Stimulated activated CD4-positive, alpha-beta T cell treated with anti-CD3 and anti-CD28 coated beads, TNF-alpha, amount 100 ng/mL, for 4 hours (primary cell): ENCODE measurements at places on chromosomes 6 and 20.

- no peak for DNase-seq
Observed at GRCh38 chr20:44600758-44601201, 18.4 kb downstream of the PKIG start.

- no peak for DNase-seq
Observed at GRCh38 chr6:161104966-161105365, 113.4 kb downstream of the MAP3K4 start.

DNA sequence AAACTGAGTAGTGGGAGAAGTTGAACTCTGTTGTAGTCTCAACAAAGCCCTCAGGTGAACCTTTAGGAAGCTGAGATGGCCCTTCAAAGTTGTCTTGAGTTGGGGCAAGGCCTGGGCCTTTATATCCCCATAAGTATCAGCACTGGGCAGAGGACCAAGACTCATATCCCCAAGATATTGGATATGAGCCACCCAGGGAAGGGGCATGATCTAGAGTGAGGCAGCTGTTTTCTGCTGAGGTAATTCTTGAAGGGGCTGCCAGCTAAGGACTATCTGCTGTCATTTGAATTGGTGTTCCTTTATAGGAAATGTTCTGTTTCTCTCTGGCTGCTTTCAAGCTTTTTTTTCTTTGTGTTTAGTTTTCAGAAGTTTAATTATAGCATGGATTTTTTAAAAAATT lies 140.7 kb upstream of the FLRT3 start:
- no peak for DNase-seq

GRCh38 chr20:15475483-15475882 lies 1097.8 kb downstream of the KIF16B start:
- no peak for DNase-seq

- no peak for DNase-seq
Observed at GRCh38 chr6:161186173-161186769, 87.6 kb downstream of the AGPAT4 start.

DNA sequence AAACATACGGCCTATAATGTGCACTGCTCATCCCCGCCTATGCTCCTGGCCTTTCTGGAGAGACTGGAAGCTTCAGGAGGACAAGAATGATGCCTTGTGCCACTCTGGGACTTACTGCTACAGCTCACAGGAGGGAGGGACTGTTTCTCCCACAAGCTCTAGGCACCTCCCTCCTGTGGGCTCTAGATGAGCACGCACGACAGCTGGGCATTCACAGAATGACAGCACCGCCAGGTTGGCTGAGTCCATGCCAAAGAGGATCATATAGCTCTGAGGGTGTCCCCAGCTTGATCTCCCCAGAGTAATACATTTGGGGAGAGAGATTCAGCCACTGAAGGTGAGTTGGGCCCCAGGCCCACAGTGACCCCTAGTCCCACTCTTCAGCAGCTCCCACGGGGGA lies 10.1 kb upstream of the PGC start:
- DNase-seq, result no peak
